ENCODE measurements at places on chromosomes 1 and 21. TPM values are rescaled to one million over a fixed set of nuclear protein-coding genes. Genes with fewer than 3 reads are reported as not detected.
A peak's percentile ranks its signal among the peaks of the same experiment; 100 is the strongest.

- DNase-seq = no peak
Observed at GRCh38 chr1:45822644-45823043, 19.2 kb downstream of the MAST2 start.

DNA sequence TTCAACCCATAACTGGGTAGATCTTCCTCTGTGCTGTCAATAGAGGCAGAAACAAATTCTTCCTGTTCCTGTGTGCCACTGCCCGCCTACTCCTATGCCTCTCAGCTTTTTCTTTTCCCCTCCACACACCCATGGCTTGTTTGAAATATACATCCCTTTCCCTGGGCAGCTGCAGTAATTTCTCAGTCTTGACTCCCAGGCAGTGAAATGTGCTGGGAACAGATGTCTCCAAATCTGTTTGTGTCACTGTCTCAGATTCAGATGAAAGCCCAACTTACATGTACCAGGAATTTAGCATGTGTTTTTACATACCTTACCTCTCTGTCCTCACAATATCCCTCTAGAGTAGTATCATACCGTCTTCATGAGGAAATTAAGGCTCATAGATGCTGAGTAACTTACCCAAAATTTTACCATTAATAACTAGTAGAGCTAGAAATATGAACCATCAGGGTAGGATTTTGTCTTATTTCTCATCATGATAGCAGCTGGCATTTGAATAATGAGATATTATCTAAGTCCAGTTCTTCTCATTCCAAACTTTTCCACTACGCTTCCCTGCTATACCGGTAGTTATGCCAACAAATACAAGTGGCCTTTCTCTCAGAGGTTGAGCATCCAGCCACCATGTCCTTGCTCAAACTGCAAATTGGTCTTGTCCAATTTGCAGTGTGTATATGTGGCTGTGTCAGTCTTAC, 4.7 kb upstream of the VASH2 start:
- no peak for DNase-seq

PDC gene
- polyA plus RNA-seq = not detected

DNA sequence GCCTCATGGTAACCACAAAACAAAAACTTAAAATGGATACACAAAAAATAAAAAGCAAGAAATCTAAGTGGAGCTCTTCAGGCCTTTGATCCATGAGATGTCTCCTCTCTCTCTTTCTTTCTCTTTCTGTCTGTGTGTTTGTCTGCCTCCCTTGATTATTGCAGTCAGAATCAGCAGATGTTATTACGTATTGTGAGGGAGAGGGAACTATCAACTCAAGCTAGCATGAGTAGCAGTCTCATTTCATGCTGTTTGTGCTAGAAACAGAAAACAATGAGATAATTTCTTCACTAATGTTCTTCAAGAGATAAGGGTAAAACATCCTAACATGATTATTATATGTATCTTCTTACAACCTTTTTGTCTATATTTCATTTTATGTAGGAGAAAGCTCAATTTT, 103.7 kb upstream of the PDC start:
- no peak for DNase-seq

- DNase-seq = no peak
Observed at GRCh38 chr1:97348599-97349265, 572.1 kb downstream of the DPYD start.

GRCh38 chr1:203601716-203602309, 24.8 kb upstream of the ATP2B4 start:
- no peak for DNase-seq

DNA sequence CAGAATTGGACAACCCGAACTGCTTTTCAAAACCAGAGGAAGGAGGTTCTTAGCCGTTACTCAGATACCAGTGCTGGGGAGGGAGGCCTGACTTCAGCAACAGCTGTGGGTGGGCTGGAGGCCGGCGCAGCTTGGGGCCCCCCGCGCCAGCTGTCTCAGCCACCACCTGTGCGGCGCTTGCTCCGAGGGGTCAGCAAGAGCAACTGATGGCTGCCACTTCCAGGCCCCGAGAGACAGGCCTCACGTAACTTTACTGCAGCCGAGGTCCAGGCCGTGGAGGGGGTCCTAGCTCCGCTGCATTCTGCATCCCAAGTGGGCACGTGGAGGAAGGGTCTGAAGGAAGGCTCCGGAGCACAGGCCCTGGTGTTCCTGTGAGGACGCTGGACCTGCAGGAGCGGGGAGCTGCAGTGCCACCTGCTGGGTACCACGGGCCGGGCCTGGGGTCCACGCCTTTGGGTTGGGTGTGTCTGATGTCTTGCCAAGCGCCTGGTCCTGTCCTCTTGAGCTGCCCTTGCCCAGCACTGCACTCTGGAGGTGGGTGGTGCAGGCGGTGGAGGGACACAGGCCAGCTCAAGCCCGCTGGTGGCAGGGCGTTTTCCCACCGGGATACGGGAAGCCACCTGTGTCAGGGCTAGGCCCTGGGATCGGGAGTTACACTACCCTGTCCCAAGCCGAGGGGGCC, 9.8 kb downstream of the THAP3 start:
- peak; percentile 83 for DNase-seq

DNA sequence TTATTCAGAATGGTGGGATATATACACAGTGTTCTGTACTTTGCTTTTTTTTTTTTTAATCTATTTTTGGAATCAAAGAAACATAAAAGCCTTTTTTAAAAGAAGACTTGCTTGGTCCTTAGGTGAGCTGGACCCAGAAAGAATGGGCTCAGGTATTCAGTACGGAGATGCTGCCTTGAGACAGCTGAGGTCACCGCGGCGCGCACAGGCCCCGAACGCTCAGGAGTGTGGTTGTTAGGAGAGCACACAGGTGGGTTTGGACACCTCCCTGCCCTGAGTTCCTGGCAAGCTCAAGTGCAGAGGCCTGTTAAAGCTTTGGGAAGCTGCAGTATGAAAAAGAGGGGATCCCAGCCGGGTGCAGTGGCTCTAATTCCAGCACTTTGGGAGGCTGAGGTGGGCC, 31.8 kb downstream of the RAB4A start:
- no peak for DNase-seq

SCYL3 gene
- 5.9 TPM for polyA plus RNA-seq

KCNJ15 gene
- 0.02 TPM for polyA plus RNA-seq

SLC25A44 gene
- polyA plus RNA-seq = 40.2 TPM

SLC44A3 gene
- 2.6 TPM for polyA plus RNA-seq

- DNase-seq = no peak
Observed at GRCh38 chr1:60228041-60228491, 154.5 kb upstream of the C1orf87 start.

NDC1 gene
- 14.6 TPM for polyA plus RNA-seq

CFAP141 gene
- not detected for polyA plus RNA-seq

GRCh38 chr1:223068900-223069665, 74.0 kb downstream of the TLR5 start:
- DNase-seq = no peak

TDRD5 gene
- not detected for polyA plus RNA-seq

DNA sequence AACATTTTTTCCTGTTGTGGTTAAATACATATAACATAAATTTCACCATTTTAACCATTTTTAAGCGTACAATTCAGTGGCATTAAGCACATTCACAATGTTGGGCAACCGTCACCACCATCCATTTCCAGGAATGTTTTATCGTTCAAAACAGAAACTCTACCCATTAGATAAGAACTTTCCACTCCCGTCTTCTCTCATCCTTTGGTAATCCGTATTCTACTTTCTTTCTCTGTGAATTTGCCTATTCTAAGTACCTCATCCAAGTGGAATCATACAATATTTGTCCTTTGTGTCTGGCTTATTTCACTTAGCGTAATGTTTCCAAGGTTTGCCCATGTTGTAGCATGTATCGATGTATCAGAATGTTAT, 336.0 kb downstream of the RRAGC start:
- DNase-seq = no peak

SLC25A24 gene
- 14.9 TPM for polyA plus RNA-seq

DNA sequence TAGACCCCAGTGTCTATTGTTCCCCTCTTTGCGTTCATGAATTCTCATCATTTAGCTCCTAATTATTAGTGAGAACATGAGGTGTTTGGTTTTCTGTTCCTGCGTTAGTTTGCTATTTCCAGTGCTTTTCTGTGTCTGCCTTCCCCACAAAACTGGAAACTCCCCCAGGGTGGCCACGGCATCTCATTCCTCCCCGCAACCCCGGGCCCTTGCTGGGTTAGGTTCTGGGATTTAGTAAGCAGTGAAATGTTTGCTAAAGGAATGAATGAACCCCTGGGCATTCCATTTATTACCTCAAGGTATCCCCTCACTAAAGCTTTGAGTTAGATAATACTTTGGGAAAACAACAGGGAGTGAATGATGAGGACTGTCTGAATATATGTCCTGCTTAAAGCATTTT, 142.9 kb downstream of the GLUL start:
- no peak for DNase-seq

DNA sequence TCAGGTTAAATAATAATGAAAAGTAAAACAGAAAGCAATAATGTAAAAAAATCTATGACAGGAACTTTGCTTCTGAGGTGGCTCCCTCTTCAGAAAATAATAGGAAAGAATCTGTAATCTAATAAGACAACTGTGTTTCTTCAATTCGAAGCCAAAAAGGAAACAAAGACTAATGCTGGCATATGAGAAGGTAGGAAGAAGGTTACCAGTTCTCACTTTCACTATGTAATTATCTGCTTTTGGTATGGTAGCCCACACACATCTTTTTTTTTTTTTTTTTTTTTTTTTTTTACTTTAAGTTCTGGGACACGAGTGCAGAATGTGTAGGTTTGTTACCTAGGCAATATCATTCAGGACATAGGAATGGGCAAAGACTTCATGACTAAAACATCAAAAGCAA, 47.1 kb downstream of the COP1 start:
- DNase-seq = no peak

DNA sequence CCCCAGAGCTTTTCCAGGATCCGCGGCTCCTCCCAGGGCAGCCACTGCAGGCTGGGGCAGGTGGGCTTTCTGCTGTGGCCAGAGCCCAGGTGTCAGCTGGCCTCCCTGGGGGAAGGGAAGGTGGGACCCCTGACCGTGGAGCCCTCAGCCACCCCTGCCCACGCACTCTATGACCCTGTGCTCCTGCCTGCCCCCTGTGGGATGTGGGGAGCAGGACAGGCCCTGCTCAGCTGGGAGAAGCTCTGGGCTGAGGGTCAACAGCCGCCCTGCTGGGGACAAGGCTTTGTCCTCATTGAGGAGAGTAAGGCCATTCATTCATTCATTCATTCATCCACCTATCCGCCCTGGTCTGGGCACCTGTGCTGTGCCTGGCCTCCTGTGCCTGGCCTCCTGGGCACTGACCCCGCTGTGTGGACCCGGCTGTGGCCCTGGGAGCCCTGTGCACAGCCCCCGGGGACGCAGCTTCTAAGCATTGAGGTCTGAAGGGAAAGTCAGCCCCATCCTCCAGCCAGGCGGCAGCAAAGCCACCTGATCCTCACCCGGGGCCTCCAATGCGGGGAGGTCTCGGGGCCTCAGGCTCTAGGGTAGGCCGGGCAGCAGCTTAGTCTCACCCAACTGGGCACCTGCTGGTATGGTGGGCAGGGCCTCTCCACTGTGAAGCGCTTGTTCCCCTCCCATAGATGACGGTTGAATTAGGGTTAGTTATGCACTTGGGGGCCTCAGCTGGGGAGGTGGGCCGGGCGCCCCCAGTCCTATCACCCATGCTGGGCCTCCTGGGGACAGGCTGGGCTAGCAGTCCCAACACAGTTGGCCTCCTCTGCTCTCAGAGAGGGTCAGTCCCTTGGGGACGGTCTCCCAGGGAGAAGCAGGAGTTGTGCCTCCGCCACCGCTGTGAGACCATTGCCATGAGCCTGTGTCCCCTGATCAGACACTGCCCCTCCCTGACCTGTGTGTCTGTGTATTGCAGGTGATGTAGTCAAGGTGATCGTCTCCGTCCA, 6.0 kb downstream of the TNFRSF14 start:
- no peak for DNase-seq

- no peak for DNase-seq
Observed at GRCh38 chr1:24822887-24823286, 77.6 kb downstream of the CLIC4 start.

GRCh38 chr1:151982300-151983005, 11.2 kb downstream of the S100A10 start:
- no peak for DNase-seq

PRR9 gene
- polyA plus RNA-seq = not detected

DNA sequence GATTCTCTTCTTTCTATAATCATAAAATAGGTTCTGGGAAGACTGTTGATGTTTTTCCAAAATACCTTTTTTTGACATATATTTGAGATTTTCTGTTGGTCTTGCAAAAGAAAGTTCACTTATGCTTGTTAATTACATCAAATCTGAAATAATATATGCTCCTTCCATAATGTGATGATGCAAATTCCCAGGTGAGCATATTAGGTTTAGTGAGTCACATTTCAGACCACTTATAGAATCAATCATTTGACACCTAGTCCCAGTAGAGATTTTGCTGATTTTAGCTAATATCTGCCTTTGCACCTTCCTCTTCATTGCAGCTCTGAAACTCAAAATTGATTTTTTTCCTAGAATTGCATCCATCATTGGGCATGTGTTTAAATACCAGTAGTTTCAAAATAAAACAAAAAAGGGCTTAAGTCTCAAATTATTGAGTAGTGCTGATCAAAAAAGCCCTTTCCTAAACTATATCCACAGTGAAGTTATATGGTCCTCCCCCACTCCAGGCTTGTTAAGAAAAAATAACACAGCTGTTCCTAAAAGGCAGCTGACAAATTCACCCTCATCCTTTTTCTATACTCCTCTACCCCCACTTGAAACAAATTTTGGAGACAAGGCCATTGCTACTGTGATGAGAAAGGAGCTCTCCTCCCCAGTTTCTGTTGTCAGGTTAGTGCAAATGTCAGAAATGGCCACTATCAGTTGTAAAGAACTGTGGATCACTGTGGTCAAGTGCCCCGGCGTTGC, 37.1 kb upstream of the KCNQ4 start:
- no peak for DNase-seq

DNA sequence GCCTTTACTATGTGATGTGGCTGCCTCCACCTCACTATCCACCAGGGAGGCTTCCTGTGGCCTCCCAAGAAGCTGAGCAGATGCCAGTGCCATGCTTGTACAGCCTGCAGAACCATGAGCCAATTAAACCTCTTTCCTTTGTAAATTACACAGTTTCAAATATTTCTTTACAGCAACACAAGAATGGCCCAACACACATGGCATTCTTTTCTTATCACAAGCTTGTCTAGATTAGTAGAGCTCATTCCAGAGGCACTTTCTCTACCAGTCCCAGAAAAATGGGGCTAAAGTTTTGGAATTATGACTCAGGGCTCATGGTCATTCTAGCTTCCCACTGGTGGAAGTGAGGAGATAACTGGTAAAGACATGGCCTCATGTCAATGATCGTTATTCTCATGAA, 655.2 kb downstream of the LMO4 start:
- DNase-seq = no peak

DNA sequence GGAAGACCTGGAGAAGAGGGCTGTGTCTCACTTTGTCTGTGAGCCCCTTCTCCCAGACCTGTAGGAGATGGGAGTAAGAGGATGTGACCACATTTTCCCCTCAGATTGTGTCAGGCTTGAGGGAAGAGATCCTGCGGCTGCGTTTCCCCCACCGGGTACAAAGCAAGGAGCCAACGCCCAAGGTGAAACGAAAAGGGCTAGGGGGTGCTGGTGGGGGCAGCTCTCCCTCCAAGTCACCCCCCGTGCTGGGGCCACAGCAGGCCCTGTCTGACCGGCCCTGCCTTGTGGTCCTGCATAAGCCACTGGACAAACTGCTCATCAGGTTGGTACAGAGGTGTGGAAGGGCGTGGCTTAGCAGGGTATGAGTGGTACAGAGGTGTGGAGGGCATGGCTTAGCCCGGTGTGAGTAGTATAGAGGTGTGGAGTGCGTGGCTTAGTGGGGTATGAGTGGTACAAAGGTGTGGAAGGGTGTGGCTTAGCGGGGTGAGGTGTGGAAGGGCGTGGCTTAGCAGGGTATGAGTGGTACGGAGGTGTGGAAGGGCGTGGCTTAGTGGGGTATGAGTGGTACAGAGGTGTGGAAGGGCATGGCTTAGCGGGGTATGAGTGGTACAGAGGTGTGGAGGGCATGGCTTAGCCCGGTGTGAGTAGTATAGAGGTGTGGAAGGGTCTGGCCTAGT, 30.6 kb downstream of the HYI start:
- DNase-seq = no peak

CATSPERE gene
- polyA plus RNA-seq = 0.54 TPM
